Aortic smooth muscle cell (primary cell): ENCODE measurements at places on chromosomes 7 and 10. TPM values are rescaled to one million over a fixed set of nuclear protein-coding genes. Genes with fewer than 3 reads are reported as not detected.

The POU6F2 gene
- not detected in 2 replicates for total RNA-seq

The SPDYE5 gene
- not detected in 2 replicates for total RNA-seq

The ELN gene
- 55.2 and 219 TPM in 2 replicates for total RNA-seq

The ANKRD61 gene
- total RNA-seq, result 0.12 and 0.26 TPM in 2 replicates

The ZNF736 gene
- 9.5 and 10.9 TPM in 2 replicates for total RNA-seq

The DTX2 gene
- total RNA-seq, result 3.0 and 4.5 TPM in 2 replicates

The TMEM243 gene
- total RNA-seq, result 30.0 and 31.3 TPM in 2 replicates

The FAM107B gene
- 49.9 and 73.2 TPM in 2 replicates for total RNA-seq

The PITX3 gene
- total RNA-seq, result 0.12 and 0.13 TPM in 2 replicates

The PRRT4 gene
- under 0.01 and 0.06 TPM in 2 replicates for total RNA-seq

The SYT15 gene
- total RNA-seq, result under 0.01 and 0.06 TPM in 2 replicates
